ENCODE measurements at places on chromosomes 6 and 20. TPM values are rescaled to one million over a fixed set of nuclear protein-coding genes. Genes with fewer than 3 reads are reported as not detected.

DNA sequence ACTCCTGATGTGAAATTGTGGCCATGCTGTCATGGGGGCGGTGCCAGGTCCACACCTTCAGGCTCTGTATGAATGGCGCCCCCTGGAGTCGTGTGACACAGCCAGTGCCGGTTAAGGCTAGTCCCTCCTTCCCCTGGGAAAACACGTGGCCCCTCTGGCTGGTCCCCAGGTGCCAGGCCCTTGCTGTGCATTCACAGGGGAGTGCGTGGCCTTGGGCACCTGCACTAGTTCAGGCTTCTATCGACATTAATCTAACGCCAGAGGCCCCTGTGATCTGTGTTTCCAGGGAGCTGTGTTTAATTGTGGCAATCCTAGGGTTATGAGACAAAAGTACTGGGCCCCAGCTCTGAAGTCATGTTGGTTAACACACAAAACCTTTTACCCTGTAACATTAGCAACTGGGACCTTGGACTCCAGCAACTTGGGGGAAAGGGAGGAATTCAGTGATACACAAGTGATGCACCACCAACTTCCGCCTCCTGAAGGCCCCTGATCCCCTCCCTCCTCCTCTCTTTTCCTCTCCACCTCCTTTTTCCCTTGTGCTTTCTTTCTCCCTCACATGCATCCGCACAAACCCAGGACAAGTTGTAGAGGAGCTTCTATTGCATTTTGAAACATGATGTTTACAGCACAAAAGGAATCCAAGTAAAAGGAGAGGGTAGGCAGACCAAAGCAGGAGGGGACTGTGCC lies 74.0 kb downstream of the SSR1 start:
- H3K4me3 ChIP-seq = no peak overlapping the region
- H3K36me3 ChIP-seq = no peaks in the 10 kb centered on the region
- no peaks in the 10 kb centered on the region for H3K27me3 ChIP-seq
- H3K27ac ChIP-seq = peak overlapping the region; percentile 57
- DNase-seq = peak; percentile 96
- peaks cover 89% of the 10 kb centered on the region for H3K4me1 ChIP-seq

DNA sequence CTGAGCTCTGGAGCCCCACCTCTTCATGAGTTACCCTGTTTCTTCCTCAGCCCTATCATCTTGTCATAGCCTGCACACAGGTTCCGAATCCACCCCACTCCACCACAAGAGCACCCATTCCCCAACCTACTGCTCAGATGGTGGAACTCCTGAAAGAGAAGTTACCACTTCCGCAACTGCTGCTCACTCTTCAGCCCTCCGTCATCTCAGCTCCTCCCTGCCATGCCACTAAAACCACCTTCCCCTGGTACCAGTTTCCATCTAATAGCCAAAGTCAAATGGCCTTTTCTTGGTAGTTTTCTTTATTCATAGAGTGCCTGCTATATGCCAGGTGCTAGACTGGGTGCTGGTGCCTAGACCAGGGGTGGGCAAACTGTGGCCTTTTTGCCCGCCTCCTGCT lies 3.9 kb downstream of the RAB22A start:
- DNase-seq = no peak
- H3K36me3 ChIP-seq = no peaks in the 10 kb centered on the region
- no peak overlapping the region for H3K4me3 ChIP-seq
- no peaks in the 10 kb centered on the region for H3K4me1 ChIP-seq

DNA sequence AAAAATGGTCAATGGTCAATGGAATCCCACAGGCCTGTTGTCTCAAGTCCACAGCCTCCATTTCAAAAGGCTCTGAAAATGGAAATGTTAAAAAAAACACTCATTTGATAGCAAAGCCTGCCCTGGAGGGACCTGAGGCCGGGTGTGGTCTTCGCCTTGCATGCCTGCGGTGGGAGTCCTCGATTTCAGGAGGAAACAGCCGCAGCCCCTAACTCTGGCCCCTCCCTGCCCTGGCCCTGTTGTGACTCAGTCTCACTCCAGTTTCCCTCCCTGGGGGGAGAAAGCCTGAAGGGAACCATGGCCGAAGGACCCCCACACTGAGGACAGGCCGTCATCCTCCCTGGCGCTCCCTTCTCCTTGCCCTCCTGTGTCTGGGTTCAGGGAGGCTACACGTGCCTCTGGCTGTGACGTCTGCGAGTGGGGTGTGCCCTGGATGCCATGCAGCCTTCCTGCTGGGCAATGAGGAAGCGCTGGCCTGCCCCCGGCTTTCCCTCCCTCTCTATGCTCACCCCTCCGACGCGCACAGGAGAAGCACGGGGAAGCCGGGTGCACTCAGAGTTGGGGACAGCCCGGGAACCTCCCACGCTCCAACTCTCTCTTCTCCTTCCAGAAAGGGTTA lies 9.2 kb downstream of the BHLHE23 start:
- peaks cover under 1% of the 10 kb centered on the region for H3K27me3 ChIP-seq
- H3K36me3 ChIP-seq = no peaks in the 10 kb centered on the region
- H3K4me3 ChIP-seq = no peak overlapping the region

DNA sequence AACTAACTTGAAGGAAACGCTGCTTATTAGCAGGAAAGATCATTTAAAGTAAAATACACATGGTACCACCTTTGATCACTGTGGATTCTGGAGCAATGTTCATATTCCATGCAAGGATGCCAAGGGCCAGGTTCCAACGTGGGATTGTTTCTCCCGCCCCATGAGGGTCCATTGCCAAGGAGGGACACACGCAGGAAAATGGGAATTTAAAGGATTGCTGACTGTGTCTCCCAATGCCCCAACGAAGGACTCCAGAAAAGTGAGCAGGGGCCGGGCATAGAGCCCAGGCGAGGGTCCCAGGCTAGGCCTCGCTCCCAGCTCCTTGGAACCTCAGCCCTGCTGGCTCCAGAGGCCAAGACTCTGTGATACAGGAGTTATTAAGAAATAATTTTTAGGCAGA lies 111.2 kb downstream of the DACT2 start:
- H3K4me3 ChIP-seq = no peak overlapping the region
- no peak for DNase-seq
- no peak overlapping the region for H3K27ac ChIP-seq
- no peaks in the 10 kb centered on the region for H3K27me3 ChIP-seq

GRCh38 chr6:39152262-39152661 lies 37.3 kb upstream of the SAYSD1 start:
- H3K4me3 ChIP-seq = no peak overlapping the region
- H3K27me3 ChIP-seq = no peaks in the 10 kb centered on the region
- no peak overlapping the region for H3K27ac ChIP-seq
- H3K36me3 ChIP-seq = no peaks in the 10 kb centered on the region
- H3K4me1 ChIP-seq = no peaks in the 10 kb centered on the region

DNA sequence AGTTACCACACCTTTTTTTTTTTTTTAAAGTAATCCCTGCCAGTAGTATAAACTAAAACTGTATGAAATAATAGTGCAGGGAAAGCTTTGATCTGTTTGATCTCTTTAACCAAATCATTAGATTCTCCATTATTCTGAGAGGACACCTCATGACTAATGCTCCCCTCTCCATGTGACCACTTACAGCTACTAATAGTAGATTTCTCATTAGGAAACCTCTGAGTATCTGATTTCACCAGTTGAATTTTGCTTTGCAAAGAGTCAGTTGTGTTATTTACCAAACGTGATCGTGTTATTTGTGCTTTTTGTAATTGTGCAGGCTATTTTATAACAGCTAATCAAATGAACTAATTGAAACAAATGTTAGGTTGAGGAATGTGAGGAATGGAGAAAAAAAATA lies 12.5 kb downstream of the CASP8AP2 start:
- no peaks in the 10 kb centered on the region for H3K4me1 ChIP-seq
- no peak overlapping the region for H3K27ac ChIP-seq
- H3K27me3 ChIP-seq = no peaks in the 10 kb centered on the region
- no peaks in the 10 kb centered on the region for H3K36me3 ChIP-seq
- no peak overlapping the region for H3K4me3 ChIP-seq
- DNase-seq = no peak

DNA sequence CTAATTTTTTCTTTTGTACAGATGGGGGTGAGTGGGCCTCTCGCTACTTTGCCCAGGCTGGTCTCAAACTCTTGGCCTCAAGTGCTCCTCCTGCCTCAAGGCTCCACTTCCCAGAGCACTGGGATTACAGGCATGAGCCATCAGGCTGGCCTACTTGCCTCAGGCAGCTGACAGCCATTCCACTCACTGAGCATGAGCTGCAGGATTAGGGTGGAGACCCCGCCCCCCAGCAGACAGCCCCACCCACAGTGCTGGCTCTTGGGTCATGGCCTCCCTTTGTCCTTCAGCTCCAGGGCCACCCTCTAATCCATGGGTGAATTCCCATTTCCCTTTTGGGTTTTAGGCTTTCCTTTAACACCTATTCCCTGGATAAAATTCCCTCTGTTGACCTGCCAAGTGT lies 82.1 kb downstream of the BFSP1 start:
- no peak overlapping the region for H3K4me3 ChIP-seq
- H3K36me3 ChIP-seq = no peaks in the 10 kb centered on the region
- no peak overlapping the region for H3K27ac ChIP-seq
- no peak for DNase-seq
- no peaks in the 10 kb centered on the region for H3K27me3 ChIP-seq
- no peaks in the 10 kb centered on the region for H3K4me1 ChIP-seq

DNA sequence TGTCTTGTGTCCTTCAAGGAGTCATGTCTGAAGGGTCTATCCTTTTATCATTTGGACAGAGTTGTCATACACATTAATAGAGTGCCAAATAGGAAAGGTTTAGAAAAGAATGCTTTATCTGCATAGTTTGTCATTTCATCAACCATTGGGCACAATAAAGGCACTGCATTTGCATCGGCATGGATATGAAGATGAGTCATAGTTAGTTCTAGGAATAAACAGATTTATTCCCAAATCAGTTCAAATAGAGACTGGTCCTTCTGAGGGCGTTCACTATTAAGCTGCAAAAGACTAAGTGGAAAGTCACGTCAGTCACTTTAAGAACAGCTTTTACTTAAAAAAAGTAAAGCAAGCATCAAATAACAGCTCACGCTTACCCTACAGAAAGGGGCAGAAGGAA lies 90.8 kb downstream of the CDS2 start:
- H3K4me3 ChIP-seq = no peak overlapping the region
- no peaks in the 10 kb centered on the region for H3K36me3 ChIP-seq

- H3K4me1 ChIP-seq = no peaks in the 10 kb centered on the region
- H3K27ac ChIP-seq = no peak overlapping the region
- DNase-seq = no peak
- no peaks in the 10 kb centered on the region for H3K36me3 ChIP-seq
Measured at GRCh38 chr6:158237656-158238055, 69.5 kb downstream of the GTF2H5 start.

Gene KCNB1
- total RNA-seq = 2.5 TPM

Gene LY6G6C
- total RNA-seq = not detected

Gene RAMACL
- total RNA-seq = 1.9 TPM
